ENCODE measurements at places on chromosomes 12 and 14.

- DNase-seq: no peak
Measured at GRCh38 chr14:27608377-27608776, 1010.5 kb upstream of the NOVA1 start.

DNA sequence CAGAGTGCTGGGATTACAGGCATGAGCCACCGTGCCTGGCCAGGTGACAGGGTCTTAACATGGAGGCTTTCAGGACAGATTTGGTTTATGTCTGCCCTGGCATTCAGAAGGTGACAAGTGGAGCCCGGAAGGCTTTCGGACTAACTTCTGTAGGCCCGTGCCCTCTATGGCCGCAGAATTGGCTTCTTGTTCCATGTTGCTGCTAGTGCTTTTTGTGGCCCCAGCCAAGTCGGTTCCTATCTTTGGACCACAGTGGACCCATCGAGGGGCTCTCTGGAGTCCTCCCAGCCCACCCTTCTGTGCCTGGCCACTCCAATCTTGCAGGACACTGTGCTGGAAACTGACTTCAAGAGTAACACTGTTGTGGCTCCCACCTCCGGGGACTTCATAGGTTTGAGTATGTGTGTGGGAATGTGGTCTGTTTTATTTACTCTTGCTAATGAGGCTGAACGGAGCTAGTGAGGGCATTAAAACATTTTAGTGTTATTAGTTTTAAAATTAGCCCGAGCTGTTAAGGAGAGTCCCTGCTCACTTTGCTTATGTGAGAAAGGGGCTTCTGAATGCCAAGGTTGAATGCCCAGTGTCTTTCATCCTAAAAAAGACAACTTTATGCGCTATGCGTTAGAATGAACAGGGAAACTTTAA lies 245.9 kb downstream of the CACNA1C start:
- DNase-seq: no peak

DNA sequence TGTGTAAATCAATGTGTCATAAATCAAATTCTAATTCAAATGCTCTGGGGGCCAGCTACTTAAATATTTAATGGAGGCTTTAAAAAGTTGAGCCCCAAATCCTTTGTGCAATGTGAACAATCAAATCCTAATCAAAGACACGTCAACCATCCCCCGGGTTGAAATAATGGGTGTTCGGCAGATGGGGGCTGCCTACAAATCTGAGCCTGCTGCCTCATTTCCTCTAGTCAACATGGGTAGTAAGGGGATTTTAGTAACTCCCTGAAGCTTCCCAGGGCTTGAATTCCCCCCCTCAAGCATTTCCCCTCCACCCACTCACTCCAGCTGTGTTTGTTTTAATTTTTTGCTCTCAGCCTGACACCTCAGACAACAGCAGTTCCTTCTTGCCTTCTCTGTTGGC lies 37.8 kb downstream of the SRRM4 start:
- no peak for DNase-seq

DNA sequence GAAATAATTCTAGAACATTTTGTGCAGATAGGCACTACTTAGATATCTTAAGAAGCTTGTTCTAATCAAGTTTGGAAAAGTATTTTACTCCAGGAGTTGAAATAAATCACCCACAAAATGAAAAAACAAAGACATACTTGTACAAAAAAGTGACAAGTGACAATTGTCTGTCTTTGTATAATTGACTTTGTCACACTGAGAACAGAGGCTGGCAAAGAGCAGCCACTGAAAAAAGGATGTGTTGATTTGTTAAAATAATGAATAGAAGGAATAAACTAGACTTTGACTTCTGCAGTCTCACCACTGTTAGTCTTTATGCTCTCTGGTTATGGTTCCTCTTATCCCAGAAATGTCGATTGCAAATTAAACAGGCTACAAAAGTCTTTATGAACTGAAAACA lies 77.6 kb downstream of the PTPRR start:
- no peak for DNase-seq

DNA sequence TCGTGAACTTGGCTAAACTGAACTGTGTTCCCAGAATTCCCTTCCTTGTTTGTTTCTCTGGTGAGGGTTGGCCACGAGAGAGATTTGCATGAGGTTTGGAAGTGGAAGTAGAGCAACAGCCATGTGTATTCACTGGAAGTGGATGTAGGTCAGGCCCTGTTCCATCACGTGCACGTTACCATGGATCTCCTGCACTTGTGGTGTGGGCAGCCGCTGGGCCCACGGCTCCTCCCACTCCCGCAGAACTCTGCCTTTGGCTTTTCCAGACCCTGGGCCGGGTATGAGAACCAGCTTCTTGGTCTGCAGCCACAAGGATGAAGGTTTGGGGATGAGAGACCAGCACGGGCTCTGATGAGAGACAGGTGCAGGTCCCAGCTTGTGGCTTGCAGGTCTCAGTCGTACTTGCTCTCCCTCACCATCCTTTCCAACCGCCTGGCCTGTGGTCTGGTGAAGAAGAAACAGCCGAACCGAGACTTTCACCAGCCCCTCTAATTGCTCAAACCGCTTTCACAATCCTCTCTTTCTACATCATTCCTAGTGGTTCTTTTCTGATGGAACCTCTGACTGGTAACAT lies 94.9 kb downstream of the DUSP16 start:
- DNase-seq: no peak

DNA sequence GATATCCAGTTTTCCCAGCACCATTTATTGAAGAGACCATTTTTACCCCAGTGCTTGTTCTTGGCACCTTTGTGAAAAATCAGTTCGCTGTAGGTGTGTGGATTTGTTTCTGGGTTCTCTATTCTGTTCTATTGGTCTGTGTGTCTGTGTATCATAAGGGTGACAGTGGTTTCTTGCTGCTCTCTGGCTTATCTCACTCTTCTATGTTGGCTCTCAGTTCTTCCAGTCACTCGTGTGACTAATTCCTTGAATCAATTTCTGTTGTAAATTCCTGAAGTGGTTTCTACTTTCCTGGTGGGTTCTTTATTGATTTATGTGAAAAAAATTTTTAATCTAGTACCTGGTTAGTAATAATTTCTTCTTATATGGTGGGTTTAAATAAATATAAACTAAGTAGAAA lies 58.3 kb downstream of the OTOGL start:
- no peak for DNase-seq

GRCh38 chr12:127054531-127054930 lies 1212.4 kb upstream of the TMEM132C start:
- DNase-seq: no peak

GRCh38 chr12:118065380-118065779 lies 4.4 kb upstream of the WSB2 start:
- no peak for DNase-seq

DNA sequence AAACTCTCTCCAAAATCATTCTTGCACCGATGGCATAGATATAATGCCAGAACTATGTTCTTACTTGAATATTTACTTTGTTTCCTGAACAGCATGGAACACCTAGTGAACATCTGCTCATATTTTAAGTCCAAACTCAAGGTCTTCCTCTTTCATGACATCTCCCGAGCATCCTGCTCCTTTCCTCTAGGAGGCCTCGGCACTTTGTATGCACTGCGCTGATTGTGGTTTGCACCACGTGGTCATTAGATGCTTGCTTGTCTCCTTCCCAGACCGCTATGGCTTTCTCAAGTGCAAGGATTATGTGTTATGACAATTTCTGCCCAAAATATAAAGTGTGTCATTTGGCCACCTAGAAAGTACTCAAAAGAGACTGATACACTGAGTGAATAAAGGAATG lies 912.0 kb downstream of the GALC start:
- DNase-seq: no peak

- DNase-seq: no peak
Measured at GRCh38 chr12:74449872-74450271, 87.8 kb upstream of the ATXN7L3B start.

GRCh38 chr12:51871918-51872688 lies 15.8 kb upstream of the ANKRD33 start:
- no peak for DNase-seq

GRCh38 chr12:7144414-7145120 lies 14.4 kb downstream of the CLSTN3 start:
- no peak for DNase-seq

GRCh38 chr14:51818748-51819380 lies 41.5 kb upstream of the GNG2 start:
- DNase-seq: no peak

DNA sequence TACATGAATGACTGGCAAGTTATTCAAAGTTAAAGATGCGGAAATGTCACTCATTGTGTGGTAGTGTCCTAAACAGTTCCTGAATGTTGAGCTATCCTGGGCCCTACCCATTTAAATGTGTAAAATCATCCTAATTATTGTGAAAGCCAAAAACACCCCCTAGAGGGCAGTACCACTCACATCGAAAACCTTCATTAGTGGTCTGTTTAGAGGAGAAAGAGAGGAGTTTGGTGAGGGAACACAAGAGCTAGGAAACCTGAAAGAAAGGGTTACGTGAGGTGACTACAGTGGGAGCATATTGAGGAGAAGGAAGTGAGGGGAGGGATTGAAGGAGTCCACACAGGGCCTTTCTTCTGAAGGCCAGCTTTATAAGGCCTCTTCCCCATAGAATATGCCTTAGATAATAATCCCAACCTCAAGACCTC lies 2.5 kb upstream of the TEP1 start:
- DNase-seq: no peak

- DNase-seq: no peak
Measured at GRCh38 chr12:118455327-118455726, 79.0 kb downstream of the SUDS3 start.

DNA sequence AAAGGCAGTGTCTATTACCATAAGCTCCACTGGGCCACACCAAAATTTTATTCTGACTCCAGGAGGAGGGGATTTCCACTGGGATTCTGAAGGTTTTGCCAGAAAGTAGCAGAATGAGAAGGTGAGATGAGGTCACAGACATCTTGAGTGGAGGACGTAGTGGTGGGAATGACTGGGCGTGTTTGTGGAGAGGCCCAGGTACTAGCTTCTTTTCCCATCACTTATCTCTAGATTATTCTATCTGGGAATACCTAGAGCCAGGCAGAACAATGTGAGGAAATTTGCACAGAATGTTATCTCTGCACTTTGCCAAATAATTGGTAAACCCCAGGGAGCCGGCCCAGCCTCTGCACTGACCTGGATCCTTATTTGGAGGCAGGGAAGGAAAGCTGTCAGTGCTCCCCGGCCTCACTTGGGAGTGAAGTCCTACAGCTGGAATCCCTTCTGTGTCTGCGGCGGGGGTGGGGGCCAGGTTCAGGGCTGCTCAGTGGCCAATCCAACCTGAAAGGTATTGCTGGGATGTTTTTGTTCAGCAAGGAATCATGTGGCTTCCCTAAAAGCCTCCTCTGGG lies 129.4 kb downstream of the C12orf75 start:
- DNase-seq: no peak

GRCh38 chr12:76265424-76266180 lies 82.6 kb downstream of the BBS10 start:
- DNase-seq: no peak

- no peak for DNase-seq
Measured at GRCh38 chr12:48999371-49000131, at the start of gene DDN. Gene DDN (minus strand): TSS chr12:48999375. CDS start chr12:48999287, 88 bp downstream.

DNA sequence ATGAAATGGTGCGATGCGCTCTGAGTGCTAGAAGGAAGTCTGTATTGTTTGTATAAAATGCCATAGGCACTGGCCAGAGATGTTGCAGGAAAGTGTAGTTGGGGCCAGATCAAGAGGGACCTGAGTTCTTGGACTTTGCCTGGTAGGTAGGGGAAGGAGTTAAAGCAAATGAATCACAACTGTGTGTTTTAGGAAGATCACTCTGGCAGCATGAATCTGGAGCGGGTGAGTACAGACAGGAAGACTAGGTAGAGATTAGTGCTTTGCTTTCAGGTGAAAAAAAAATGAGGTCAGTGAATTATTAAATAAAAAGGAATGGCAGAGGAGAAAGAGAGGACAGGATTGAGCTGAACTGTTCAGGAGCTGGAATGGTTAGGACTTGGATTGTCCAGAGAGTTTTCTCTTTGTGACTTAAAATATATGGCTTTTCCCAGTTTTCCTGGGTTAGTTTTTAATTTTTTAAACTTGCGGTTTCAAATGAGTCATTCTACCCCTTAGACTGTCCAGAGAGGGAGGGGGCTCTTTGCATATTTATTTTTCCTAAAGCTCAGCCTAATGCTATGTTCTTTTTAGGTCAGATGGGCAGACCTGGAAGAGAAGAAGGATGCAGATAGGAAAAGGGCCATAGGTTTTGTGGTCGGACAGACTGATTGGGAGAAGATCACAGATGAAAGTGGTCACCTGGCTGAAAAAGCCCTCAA lies 41.1 kb downstream of the PROX2 start:
- DNase-seq: no peak

DNA sequence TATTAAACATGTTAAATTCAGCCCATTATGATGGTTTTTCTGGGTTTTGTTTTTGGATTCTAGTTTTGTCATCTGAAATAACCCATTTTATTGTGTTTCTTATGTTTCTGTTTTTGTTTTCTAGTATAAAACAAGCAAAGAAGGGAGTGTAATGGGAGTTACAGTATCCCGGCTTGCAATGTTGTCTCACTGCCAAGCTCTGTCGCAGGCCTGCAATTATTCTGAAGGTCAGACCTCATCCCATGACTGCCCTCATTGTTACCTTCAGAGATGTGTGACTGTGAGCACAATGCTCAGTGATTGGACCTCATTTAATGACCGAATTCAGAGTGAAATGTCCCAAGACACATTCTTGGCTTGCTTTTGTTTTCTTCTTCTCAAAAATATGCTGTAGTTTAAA lies 73.0 kb upstream of the ATF1 start:
- DNase-seq: no peak

- no peak for DNase-seq
Measured at GRCh38 chr14:103072595-103073366, 11.2 kb upstream of the LBHD2 start.

GRCh38 chr12:53380104-53380793 lies at the start of gene SP1:
Gene SP1 (plus strand): TSS chr12:53380176. CDS start chr12:53380292, 116 bp downstream.
- DNase-seq: peak; percentile 95

GRCh38 chr14:71753126-71753830 lies 179.0 kb upstream of the RGS6 start:
- DNase-seq: peak; percentile 89

DNA sequence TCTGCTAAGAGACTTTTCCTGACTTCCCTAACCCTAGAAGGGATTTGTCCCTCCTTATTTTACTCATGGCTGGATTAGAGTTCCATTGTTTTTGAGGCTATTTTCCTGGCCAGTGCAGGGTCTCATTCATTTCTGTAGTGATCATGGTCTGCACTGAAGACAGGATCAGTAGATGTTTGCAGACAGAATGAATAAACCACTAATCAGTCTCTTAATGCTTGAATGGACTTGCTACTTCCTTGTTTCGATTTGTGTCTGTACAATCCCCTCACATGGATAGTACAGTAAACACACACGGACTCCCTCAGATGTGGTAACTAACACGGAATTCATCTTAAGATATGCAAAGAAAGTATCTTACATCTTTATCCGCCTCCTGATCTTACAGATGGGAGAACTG lies 102.6 kb upstream of the PRB2 start:
- no peak for DNase-seq

GRCh38 chr14:74583689-74584434 lies 28.2 kb downstream of the LTBP2 start:
- DNase-seq: no peak

DNA sequence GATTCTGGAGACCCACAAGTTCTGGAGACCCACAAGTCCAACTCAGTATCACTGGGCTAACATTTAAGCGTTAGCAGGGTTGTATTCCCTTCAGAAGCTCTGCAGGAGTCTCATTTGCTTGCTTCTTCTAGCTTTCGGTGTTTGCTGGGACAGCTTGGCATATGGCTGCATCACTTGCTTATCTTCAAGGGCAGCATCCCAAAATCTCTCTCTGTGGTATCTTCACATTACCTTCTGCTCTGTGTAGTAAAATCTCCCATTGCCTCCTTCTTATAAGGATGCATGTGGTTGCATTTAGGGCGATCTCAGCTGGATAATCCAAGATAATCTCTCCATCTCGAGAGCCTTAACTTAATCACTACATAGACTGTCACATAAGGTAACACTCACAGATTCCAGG lies 7.3 kb upstream of the CNTN1 start:
- DNase-seq: no peak
